Natural killer cell (primary cell): ENCODE measurements at places on chromosomes 7 and 10. TPM values are rescaled to one million over a fixed set of nuclear protein-coding genes. Genes with fewer than 3 reads are reported as not detected.

The CUZD1 gene
- total RNA-seq = 0.61 TPM

The CLRN3 gene
- total RNA-seq = not detected

DNA sequence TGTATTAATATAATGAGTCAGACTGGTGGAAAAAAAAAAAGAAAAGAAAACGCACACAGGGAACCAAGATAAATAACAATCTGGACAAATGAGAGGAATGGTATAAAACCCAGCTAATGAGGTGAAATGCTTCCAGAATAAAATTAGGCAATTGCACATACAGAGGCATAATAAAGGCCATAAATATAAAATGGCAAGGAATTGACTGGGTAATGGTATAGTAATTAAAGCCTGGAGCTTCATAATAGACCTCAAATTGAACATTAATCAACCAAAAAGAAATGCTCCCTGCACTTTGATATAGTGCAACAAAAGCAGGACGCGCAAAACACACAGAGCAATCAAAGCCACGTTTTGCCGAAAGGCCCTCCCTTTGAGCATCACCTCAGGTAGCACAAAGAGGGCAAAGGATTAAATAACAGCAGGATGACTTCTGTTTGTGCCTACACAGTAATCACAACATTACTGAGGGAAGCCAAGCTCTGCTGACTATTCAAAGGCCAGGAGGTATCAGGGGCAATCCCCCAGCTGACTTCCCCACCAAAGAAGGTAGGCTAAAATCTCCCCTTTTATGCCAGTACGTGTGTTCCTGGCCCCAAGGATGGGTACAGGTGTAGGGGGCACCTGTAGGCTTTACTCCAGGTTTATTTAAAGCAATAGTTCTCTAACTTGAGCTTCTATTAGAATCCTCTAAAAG is 343.7 kb downstream of the ELMO1 start:
- no peak for DNase-seq

DNA sequence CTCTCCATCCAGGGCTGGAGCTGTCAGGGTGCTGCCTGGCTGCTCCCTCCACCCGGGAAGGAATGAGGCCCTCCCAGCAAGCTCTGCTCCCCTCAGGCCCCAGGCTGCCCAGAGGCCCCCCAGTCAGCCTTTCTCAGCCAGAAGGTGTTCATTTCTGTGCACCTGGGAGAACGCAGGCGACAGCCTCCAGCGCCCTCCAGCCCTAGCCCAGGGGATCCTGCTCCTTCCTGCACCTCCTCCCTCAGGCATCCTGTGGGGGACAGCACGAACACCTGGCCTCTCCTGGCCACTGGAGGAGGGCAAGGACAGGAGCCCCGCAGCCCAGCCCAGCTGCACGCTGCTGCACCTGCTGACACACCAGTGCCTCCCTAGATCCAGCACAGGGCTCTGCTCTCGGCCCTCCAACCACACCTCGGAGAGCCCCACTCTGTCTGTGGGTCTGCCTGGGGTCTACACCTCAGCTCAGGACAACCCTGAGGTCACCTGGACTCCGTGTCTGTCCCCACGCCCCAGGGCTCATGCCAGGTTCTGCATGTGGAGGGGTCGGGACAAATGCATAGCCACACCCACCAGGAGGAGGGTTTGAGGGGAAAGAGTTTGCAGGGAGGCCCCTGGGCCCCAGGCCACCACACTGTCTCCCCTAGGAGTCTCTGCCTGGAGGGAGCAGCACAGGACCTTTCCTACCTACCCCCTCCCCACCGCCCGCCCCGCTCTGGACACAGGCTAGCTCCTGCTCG is 7.4 kb upstream of the PWWP2B start:
- no peak for DNase-seq

DNA sequence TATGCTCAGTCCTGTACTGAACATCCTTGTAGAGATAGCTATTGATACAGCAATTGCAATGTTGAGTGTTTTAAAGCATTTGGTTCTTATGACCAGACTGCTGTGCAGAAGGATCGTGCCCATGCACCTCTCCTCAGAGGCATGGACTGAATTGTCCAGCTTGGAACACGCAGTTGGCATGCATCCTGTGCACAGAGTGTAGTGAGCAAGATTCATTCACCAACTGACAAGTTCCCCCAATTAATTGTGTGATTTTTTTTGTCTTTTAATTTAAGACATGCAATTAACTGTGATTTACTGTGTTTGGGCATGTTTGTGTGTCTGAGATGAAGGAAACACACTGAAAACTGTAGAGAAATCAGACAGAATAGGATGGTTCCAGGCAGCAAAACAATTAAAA is 323.7 kb downstream of the CDK14 start:
- DNase-seq = no peak

DNA sequence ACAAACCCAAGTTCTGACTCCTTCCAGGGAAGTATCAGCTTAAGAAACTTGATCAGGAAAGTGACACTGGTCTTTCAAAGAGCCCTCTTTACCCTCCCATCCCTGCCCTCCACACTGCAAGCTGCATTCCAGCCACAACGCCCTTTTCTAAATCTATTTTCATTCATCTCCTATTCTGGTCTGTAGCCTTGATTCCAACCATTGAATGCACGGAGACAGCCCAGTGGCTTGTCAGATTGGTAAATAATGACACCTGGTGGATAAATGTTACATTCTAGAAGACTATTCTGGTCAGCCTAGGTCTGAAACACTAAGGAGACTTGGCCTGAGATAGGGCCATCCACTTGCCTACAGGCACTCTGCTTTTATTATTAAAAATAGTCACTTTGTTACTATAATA is 20.9 kb downstream of the MORN4 start:
- DNase-seq = peak; percentile 12

GRCh38 chr10:121702351-121703320 is 104.4 kb upstream of the FGFR2 start:
- no peak for DNase-seq

DNA sequence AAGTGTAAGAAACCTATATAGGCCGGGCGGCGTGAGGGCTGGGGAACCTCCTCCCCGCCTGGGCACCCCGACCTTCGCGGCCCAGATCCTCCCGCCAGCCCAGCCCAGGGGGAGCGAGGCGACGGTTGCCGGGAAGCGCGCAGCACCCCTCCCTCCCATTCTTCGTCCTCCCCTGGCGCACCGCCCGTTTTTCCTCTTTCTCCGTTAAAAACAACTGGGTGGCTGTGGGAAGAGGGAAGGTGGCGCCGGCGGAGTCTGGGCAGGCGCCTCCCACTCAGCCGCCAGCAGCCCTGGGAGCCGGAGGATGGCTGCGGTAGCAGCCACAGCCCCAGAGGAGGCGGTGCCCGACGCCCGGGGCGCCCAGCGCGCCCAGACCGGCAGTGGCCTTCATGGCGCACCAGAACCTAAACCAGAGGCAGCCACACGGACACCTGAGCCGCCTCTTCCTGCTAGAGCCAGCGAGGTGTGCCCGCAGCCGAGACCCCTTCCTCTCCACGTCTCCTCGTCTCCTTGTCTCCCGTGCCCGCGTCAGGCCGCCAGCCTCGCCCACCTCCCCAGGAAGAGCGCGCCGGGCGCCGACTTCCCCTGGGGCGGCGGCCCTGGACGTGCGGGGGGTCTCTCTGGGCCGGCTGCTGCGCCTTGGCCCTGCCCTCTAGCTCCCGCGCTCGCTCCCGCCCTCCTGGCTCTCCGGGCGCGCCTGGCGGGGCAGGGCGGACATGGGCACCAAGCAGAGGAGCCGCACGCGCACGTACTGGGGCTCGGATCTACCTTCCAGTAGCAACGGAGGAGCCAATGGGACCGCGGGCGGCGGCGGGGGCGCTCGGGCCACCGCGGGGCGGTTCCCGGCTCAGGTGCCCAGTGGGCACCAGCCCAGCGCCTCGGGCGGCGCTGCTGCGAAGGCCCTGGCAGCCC is 32.8 kb upstream of the SFTPD start:
- DNase-seq = no peak

DNA sequence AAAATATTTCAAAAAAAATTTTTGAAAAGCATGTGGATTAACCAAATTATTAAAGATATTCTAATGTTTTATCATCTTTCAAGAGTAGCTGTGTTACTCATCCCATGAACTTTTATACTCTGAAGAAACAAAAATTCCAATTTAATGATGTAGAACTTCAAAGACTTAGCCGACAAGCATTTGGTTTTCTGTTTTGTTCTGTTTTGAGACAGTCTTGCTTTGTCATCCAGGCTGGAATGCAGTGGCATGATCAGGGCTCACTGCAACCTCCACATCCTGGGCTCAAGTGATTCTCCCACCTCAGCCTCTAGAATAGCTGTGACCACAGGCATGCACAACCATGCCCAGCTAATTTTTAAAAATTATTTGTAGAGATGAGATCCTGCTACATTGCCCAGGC is 17.8 kb upstream of the LCOR start:
- DNase-seq = no peak
